Testis (tissue), 5 donors: ENCODE measurements at places on chromosomes 13 and 19. TPM values are rescaled to one million over a fixed set of nuclear protein-coding genes. Genes with fewer than 3 reads are reported as not detected.

GRCh38 chr13:74005320-74006157 is 128.7 kb downstream of the KLF12 start:
- no peak for DNase-seq

DNA sequence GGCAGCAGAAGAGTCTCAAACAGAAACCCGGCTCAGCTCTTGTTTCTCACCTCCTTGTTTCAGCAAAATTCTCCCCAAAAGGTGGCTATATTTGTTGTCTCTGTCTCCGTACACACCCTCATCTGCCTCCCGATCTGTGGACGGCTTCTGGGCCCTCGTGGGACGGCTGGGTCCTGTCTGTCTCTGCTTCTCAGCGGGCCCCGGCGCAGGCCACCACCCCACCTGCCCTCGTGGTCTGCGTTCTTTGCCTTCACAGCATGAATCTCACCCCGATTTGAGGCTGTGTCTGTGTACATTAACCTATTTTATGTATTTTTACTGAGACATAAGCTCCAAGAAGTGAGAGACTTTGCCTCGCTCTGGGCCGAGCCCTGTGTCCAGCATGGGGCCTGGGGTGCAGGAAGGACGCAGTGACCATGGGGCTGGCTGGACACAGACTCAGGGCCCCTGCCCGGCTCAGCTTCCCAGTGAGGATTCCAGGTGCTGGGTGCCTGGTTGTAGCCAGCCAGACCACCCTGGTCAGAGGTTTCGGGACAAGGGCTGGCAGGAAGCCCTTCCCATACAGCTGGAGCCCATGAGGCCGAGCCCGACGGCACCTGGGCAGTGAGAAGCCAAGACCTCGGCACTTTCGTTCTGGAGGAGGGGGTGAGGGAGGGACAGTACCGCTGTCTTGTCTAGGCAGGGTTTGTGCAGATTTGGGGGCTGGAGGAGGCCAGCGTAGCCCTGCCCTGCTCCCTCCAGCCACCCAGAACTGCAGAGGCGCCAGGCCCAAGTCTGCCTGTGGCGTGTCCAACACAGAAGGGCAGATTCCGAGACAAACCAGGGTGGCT is 78.5 kb upstream of the MCF2L start:
- DNase-seq = no peak

ACP7 gene
- not detected for total RNA-seq

GRCh38 chr19:46383846-46384245 is 29.5 kb downstream of the CCDC8 start:
- DNase-seq = no peak

RCBTB1 gene
- total RNA-seq = 20.5 TPM

GRCh38 chr19:45163751-45164460 is 3.1 kb upstream of the NKPD1 start:
- DNase-seq = no peak

KISS1R gene
- not detected for total RNA-seq

ZSWIM9 gene
- 7.2 TPM for total RNA-seq

DNA sequence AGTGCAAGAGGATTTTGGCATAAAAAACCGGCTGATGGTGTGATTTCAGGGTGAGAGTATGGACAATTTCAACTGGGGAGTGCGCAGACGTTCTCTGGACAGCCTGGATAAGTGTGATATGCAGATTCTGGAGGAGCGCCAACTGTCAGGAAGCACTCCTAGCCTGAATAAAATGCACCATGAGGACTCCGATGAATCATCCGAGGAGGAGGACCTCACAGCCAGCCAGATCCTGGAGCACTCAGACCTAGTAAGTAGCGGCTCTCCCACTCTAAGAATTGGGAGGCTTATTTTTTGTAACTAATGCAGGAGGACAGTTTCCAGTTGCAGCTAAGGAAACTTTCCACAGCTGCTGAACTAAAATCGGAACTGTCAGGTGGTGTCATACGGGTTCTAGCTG is 53.6 kb downstream of the ZAR1L start:
- peak; percentile 71 for DNase-seq

DNA sequence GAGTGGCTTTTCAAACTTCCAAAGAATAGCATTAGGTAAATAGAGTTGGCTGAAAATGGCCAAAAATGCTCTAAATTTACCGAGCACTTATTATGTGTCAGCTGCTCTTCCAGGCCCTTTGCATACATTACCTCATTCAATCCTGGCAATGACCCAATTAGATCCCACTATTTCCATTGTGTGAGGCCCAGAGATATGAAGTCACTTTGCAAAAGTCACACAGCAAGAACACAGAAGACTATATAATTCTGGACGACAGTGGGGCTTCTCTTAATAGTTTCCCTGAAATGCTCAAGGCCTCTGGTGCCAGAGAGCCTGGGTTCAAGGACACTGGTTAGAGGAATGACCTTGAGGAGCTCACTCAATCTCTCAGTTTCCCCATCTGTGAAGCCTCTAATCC is 146.8 kb downstream of the IER2 start:
- DNase-seq = no peak

GRCh38 chr19:15128162-15128770 is 21.1 kb downstream of the SYDE1 start:
- DNase-seq = no peak

GRCh38 chr19:31334849-31335624 is 14.2 kb downstream of the TSHZ3 start:
- DNase-seq = no peak

GRCh38 chr13:102369302-102369701 is 32.5 kb downstream of the FGF14 start:
- no peak for DNase-seq

CLEC4M gene
- 9.4 TPM for total RNA-seq

GRCh38 chr19:19171821-19172532 is 1.9 kb upstream of the MEF2B start:
- no peak for DNase-seq

- DNase-seq = no peak
These were observed 2.4 kb upstream of the AKAP8L start for GRCh38 chr19:15421136-15421695.

DNA sequence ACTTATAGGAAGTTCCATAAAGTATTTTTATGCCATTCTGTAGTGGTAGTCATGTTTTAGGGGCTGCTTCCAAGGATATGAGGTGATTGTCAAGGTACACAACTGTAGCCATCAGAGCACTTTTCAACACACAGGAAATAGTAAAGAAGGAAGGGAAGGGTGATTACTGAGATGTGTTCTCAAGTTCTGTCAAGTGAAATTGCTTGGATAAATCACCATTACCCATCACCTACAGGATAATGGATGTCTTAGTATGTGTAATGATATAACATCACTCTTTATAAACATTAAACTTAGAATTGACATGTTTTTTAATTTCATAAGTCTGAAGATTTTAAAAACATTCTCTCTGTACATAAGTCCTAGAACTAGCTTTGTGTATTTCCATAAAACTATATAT is 487.9 kb downstream of the DCT start:
- no peak for DNase-seq

PLVAP gene
- 4.4 TPM for total RNA-seq

- DNase-seq = peak; percentile 46
These were observed 11.3 kb upstream of the TNFRSF19 start for GRCh38 chr13:23558675-23559536.

SERP2 gene
- total RNA-seq = 23.5 TPM

- DNase-seq = peak; percentile 31
These were observed 967 bp upstream of the TPT1 start for GRCh38 chr13:45341799-45342500.

FREM2 gene
- 4.4 TPM for total RNA-seq

KLF1 gene
- 0.24 TPM for total RNA-seq

ZNF492 gene
- 3.3 TPM for total RNA-seq

DNA sequence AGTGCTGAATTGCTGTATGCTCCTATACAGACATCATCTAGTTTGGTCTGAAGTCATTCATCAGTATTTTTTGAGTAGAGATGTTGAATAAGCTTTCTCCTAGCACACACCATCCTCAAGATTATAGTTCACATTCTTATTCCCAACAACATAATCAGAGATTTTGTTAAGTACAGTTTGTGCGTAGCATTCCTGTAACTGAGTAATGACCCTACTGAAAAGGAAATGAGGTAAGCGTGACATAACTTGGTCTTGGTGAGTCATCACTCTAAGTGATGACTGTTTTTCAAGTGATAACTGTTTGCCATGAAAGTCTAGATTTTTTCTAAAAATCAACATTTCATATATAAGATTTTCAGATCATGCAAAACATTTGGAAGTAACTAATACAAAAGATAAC is 18.5 kb upstream of the FAM216B start:
- no peak for DNase-seq

GRCh38 chr13:81800433-81800832 is 1459.5 kb upstream of the SPRY2 start:
- no peak for DNase-seq

DNA sequence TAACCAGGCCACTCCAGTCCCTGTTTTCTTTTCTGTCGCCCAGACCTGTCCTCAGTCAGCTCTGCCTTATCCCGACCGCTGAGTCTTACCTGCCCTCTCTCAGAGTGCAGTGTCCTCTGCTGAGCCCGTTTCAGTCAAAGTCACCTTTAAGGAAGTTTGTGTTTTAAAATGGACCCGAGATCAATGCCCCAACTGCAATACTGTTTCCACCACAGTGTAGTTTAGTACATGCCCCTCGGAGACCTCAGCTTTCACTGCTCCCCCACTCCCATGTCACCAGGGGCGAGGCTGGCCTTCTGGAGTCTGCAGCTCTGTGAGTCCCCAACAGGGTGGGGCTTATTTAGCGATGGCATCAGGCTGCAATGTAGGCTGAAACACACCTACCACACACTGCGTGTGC is 248.4 kb upstream of the TSHZ3 start:
- no peak for DNase-seq

- no peak for DNase-seq
These were observed 5.8 kb downstream of the KASH5 start for GRCh38 chr19:49393881-49394280.

SIAH3 gene
- 0.47 TPM for total RNA-seq

ZSCAN1 gene
- total RNA-seq = 6.5 TPM

GRCh38 chr13:110246530-110246929 is 60.4 kb downstream of the COL4A1 start:
- DNase-seq = peak; percentile 40

- DNase-seq = peak; percentile 18
These were observed 36.5 kb downstream of the SPTBN4 start for GRCh38 chr19:40503320-40503695.

GRCh38 chr19:32317086-32317485 is 28.3 kb upstream of the ZNF507 start:
- DNase-seq = no peak

DNA sequence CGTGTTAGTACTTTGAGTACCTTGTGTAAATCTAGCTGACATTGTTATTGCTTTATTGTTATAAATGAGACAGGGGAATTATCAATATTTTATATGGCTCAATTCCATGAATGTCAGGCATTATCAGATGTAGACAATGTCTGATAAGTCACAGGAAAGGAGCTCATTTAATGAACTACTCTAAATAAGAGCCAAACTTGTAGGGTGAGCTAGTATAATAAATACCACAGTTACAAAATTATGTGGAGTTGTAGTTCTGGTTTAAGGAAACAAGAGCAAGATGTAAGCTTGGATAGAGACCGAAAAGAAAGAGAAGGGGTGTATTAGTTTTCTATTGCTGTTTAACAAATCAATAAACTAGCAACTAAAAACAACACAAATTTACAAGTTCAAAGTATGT is 891.8 kb upstream of the SLITRK1 start:
- no peak for DNase-seq

DNA sequence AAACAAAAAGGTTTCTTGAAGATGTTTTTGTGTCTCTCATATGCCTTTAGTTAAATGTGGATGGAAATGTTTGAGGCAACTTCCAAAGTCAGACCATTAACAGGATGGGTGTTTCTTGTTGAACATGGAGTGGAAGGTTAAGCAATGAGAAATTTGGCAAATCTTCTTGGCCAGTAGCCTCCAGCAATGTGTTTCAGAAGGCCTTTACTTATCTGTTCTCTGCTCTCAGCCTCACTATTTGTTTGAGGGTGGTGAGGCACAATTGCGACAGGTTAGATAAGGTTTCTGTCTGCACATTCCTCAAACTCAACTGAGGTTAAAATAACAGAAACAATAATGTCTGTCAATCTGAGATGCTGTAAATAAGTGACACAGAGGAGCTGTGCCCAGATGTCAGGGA is 1019.0 kb downstream of the DIAPH3 start:
- DNase-seq = no peak

LGALS7B gene
- total RNA-seq = 2.3 TPM

GRCh38 chr19:44807652-44808462 is 1.0 kb upstream of the BCAM start:
- DNase-seq = no peak

DNA sequence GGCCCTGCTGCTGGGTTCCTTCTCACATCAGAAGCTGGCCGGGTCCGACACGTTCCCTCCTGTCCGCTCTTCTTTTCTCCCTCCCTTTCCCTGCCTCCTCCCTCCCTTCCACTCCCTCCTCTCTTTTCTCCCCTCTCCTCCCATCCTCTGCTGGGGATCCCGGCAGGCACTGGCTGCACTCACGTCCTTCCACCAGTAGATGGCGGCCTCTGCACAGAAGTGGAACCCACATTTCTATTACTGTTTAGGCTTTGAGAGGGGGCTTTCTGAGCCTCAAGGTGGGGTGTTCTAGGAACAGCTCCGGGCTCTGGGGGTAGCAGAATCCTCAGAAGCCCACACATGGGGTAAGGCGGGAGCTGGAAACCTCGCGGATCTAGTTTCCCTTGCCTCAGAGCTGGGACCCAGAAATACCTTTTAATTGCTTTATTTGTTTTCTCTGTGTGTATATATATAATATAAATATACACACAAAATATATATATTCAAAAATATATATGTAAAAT is 294.2 kb downstream of the ZNF536 start:
- DNase-seq = peak; percentile 79

GRCh38 chr19:46746281-46747057 is at the start of gene STRN4:
Gene STRN4, minus strand, starts transcription at chr19:46746450. Its CDS starts 20 bp downstream, at chr19:46746430.
- peak; percentile 51 for DNase-seq

- DNase-seq = no peak
These were observed 30.1 kb downstream of the WDFY2 start for GRCh38 chr13:51614350-51614786.

- DNase-seq = no peak
These were observed 8.0 kb downstream of the SPHK2 start for GRCh38 chr19:48627201-48627864.

ZNF682 gene
- 5.4 TPM for total RNA-seq

- DNase-seq = no peak
These were observed 766 bp downstream of the SBNO2 start for GRCh38 chr19:1173159-1173844.

FCHO1 gene
- 15.6 TPM for total RNA-seq

- no peak for DNase-seq
These were observed 43.8 kb downstream of the CARS2 start for GRCh38 chr13:110662091-110662490.
